Amygdala (tissue), 56 donors: ENCODE measurements at places on chromosomes 12 and 14.

- peak; percentile 78 for DNase-seq
These were observed 38.4 kb downstream of the MLXIP start for GRCh38 chr12:122116707-122117535.

- DNase-seq = no peak
These were observed 59.5 kb upstream of the IGF1 start for GRCh38 chr12:102539651-102540553.

- DNase-seq = no peak
These were observed 308.8 kb downstream of the SNAPC1 start for GRCh38 chr14:62071039-62071438.

GRCh38 chr12:49537752-49538509 lies 899 bp upstream of the KCNH3 start:
- no peak for DNase-seq

GRCh38 chr14:94654071-94654861 lies 42.1 kb downstream of the SERPINA3 start:
- DNase-seq = no peak

DNA sequence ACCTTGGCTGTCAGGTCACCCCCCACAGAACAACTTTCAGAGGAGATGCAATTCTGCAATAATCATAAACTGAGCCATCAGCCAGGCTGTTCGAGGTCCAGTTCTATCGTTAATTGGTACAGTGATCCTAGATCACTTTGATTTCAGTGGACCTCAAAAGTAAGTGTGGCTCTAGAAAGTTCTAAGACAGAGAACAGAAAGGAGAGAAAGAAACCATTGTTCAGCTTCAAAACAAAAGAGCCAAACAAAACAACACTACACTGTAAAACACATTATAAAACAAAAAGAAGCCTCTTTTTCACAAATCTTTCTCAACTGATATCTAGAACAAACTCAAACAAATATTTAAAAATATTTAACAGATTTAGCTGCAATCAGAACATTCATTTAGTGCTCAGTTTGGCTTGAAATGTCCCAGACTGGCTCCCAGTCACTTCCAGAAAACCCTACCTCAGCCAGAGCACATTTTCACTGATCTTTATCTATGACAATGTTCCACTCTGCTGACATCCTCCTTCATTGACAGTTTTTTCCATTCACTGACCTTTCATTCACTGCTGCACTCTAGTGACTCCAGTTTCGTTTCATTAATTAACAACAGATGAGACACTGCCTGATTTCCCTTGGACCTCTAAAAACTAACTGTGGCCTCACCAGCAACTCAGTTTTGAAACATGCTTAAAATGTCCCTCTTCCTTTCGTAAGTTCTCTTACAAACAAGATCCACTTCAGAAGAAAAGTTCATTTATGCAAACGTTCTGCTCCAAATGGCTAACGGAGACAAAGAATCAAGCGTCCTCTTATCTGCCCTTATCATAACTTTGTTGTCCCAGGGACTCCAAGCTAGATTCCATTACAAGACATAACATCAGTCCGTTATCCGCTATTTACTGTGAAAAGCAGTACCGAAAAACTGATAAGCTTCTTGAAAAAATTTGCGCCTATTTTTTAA lies 56.8 kb downstream of the DUSP16 start:
- no peak for DNase-seq

GRCh38 chr14:89185919-89186855 lies 230.8 kb downstream of the FOXN3 start:
- DNase-seq = no peak

DNA sequence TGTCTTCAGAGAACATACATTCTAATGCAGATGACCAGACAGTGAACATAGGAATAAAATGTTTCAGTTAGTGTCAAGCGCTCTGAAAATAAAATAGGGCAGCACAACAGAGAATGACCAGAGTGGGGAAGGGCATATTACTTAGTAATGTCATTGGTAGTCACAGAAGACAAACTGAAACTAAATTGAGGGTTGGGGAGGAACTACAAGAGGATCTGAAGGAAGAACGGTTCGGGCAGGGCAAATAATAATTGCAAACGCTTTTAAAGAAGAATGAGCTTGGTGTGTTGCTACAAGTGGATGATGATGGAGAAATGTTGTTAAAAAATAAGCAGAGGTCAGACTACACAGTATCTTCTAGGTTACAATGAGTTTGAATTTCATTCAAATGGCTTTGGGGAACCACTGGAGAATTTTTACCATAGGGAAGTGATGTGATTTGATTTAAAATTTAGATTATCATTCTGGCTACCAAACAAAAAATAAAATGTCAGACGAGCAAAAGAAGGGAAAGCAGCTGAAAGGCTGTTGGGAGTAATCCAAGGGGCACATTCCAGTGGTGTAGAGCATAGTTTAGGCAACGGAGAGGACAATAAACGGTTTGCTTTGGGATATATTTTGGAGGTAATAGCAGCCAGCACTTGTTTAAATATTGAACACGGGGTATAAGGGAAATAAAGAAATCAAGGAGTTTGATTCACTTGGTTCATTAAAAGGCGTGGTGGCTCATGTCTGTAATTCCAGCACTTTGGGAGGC lies 56.3 kb upstream of the SLC6A13 start:
- DNase-seq = no peak

- no peak for DNase-seq
These were observed 2.7 kb upstream of the CLEC6A start for GRCh38 chr12:8453021-8453513.

GRCh38 chr12:130074661-130075406 lies 87.4 kb upstream of the FZD10 start:
- DNase-seq = no peak

- DNase-seq = no peak
These were observed 309.3 kb downstream of the MED13L start for GRCh38 chr12:115968211-115968610.

DNA sequence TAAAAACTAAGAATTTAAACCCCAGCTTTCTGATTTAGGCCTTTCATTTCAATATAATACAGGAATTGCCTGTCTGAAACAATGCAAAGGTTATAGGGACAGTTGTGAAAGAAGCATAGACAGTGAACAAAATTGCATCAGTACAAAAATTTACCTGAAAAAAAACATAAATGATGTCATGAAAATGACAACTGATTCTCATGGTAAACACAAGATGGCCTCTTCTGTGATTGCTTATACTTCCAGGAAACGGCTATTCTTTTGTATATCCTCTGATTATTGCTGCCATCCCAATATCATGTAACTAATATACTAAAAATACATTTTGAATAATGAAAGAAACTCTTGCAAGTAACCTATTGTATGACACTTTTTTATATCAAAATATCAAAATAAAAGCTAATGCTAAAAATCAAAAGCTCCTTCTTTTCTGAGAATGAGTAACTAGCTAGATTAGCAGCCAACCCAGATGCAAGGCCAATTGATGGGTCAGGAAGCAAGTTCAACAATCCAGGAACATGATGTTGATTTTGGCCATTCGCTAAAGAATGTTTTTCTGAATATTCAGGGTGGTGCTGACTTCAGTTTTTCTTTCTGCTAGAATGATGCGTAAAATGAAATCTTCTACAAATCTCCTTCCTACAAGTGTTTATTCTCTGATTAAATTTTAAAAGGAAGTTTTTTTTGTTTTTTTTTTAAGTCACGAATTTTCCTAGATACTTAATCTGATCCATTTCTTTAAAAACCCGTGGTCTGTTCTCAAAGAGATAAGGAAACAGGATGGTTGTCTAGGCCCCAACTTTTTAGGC lies 83.6 kb downstream of the ALX1 start:
- no peak for DNase-seq

DNA sequence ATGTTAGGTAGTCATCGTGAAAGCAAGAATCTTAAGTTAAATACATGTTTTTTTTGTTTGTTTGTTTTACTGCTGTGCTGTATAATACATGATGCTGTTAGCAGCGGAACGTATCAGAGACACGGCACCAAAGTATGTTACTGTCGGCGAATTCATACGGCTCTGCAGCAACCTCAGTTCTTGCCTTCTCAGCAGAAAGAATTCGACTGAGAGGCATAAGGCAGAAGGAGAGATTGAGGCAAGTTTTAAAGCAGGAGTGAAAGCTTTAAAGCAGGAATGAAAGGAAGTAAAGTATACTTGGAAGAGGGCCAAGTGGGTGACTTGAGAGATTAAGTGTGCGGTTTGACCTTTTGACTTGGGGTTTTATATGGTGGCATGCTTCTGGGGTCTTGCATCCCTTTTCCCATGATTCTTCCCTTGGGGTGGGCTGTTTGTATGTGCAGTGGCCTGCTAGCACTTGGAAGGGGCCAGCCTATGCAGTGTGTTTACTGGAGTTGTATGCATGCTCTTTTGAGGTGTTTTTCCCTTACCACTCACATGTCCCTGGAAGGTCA lies 23.7 kb downstream of the LEMD3 start:
- DNase-seq = no peak

DNA sequence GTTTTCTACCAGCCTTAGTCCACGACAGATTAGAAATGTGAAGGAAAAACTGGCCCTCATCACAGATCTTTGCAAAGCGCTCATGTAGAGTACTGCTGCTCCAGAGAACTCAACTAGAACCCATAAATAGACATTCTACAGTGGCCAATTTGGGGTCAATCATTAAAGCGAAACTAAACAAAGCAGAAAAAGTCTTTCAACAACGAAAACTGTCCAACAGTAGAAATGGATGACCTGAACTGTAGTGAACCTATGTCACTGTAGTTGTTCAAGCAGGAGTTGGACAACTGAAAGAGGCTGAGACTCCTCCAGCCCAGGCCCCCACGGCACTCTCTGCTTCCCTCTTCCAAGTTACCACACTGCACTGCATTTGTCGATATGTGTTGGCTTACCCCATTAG lies 472.6 kb downstream of the BCAT1 start:
- no peak for DNase-seq

DNA sequence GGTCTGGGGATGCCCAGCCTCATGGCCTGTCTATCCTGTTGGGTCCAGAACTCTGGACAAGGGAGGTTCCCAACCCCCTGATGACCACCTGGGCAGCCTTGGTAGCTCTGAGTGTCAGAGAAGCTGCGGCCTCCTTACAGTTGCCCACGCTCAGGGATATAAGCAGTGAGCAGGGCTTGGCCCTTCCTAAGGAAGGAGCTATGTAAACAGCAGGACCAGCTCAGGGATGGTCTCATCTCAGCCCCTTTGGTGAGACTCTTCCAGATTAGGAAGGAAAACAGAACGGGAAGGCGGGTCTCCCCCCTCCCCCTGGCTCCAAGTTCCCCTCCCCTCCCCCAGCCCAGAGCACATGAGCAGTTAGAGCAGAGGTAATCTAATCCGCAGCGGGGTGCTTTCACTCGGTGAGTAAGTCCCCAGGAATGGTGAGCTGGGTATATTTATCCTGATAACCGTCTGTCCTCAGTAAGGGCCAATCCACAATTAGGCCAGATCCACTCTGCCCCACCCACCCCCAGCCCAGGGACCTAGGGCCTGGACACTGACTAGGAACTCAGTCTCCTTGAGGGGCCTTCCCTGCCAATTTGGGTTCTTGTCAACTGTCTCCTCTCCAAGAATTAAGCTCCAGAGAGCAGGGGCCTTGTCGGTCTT lies 29.5 kb upstream of the RPLP0 start:
- DNase-seq = no peak

- no peak for DNase-seq
These were observed 211.2 kb upstream of the AVPR1A start for GRCh38 chr12:63362166-63362565.

DNA sequence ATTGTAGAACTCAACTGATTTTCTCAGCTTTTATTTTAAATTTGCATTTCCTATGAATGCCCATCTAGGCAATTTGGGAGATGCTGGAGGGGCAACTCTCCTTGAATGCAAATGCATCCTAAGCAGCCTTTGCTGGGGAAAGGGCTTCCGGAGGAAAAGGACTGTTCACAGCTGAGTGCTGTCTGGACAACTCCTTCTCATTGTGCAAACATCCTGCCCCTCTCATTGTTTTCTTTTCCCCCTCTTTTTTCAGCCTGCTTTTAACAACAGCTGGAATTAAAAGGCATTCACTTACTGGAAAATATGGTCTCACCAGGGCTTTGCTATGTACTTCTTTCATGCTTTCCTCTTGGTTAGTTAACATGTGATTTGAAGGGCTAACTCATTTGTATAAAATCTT lies 397.8 kb downstream of the FUT8 start:
- no peak for DNase-seq

GRCh38 chr14:22071006-22071405 lies 397.4 kb upstream of the OR4E1 start:
- DNase-seq = no peak

DNA sequence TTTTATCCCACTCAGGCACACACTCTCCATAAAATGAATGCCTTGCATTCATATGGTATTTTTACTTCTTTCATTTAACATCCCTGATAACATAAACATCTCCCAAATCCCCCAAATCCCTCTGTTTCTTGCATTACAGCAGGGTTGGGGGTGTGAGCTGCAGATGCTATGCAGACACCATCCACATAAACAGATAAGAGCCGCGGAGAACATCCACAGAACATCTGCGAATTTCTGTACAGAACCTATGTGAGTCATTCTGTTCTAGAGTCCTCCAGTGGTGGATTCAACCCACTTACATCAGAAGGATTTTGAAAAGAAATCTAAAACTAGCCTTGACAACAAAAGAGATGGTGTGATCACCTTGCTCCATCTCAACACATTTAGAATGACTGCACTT lies 20.3 kb downstream of the FBLN5 start:
- DNase-seq = no peak

GRCh38 chr12:52331833-52332232 lies 10.6 kb upstream of the KRT83 start:
- DNase-seq = no peak

DNA sequence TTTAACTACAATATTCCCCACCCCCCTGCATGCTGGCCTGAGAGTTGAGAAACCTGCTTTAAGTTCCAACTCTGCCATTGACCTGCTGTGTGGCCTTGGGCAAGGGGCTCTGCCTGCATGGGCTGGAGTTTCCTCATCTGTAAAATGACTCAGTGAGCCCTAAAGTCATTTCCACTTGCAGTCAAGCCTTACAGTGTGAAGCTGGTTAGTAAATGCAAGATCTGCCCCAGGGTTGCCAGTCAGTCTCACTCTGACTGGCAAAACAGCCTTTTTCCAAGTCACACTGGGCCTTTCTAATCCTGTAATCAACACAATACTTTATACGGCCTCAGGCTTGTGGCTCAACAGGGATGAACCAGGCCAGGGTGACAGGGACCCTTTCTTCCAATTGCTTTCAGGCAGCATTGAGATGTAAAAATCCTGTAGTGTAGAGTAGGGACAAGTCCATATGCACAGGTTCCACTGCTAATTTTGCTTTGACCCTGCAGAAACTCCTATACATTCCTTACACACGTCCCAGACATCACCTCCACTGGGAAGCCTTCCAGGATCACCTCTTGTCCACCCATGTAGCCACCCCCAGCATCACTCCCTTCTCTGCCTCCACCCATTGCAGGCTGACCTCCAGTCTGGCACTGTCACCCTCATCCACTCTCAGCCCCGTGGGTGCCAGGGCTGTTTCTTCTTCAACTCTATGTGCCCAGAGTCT lies 42.6 kb upstream of the PRIMA1 start:
- no peak for DNase-seq
